ENCODE measurements at places on chromosomes 7 and 10.
A peak's percentile ranks its signal among the peaks of the same experiment; 100 is the strongest.

DNA sequence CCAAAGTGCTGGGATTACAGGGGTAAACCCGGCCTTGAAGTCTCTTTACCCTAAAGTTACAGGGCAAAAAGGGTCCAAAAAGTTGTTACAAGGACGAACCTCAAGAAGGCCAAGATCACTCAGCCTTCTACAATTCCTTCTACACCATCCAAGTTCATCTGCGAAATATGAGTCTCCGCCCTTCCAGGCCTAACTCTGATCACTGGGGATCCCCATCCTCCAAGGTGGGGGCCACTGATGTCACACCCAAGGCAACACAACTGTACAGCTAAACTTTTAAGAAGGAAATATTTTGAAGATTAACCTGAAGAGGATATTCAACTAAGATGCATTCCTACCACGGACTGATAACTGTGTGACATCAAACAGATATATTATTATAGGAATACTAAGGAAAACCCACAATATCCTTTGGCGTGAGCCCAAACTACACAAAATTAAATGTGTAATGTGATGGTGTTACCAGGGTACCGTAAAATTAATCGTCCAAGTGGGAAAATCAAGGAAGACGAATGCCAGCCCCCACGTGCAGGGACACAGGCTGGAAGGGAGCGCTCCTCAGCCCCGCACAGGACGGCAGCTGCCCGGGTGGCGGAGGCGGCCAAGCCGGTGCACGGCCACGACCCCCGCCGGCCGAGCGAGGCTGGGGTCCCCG lies 1.0 kb downstream of the PAXIP1 start:
- DNase-seq: no peak

- no peak for DNase-seq
Measured at GRCh38 chr10:62005281-62005680, 103.8 kb downstream of the ARID5B start.

DNA sequence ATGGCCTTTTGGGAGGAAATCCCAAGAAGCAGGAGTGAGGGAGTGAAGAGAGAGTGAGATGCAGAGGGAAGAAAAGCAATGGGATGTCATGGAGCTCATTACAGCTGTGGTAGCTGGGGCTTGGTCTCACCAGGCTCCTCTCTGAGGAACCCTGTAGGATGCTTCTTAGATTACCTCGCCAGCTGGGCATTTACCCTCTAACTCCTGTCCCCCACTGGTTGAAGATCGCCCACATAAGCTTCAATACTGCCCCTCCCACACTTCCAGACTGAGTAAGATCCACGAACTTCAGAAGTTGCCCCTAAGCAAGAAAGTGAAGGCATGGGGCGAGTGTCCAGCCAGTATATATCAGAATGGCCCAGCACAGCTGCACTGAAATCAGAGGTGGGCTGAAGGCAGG lies 58.1 kb upstream of the SLC35B4 start:
- DNase-seq: no peak

GRCh38 chr7:50754241-50754640 lies 28.5 kb downstream of the GRB10 start:
- no peak for DNase-seq

DNA sequence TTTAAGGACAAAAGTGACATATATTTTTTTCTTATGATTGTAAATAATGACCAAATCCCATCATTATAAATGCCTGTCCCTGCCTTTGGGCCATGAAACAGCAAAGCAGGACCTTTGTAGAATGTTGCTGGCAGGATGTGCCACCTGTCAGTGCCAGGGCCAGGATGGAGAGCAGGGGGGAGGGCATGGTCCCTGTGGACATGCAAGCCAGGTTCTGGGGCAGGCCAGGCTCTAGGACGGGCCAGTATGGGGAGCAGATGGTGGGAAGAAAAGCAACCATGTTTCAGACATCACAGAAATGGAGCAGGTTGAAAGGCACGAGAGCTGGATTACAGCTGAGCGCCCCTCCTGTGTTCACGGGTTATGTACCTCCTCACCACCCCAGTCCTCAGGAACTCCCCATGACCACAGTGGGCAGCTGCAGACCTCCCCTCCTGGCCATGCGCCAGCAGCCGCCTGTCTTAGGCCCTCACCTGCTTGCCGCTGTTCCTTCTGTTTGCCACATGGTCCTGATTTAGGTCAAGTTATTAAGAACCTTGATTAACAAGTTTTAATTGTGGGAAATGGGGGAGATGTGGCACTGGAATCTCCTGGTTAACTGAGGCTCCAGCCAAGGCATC lies 210.4 kb downstream of the PAXIP1 start:
- DNase-seq: no peak

DNA sequence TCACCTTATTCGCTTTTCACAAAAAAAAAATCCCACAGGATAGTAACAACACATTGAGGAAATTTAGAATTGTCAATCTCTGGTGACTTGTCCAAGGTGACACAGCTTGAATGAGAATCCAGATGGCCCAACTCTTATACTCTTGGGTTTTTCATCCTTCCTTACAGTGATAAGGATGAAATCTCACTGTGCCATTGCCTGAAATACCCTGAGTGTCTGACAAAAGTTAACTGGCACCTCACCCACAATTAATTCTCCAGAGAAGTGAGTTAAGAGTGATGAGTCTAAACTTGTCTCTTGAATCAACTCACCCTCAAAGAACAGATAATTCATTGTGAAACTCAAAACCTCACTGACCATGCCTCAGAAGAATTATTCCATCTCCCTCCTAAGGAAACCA lies 18.9 kb downstream of the CHRM2 start:
- no peak for DNase-seq

DNA sequence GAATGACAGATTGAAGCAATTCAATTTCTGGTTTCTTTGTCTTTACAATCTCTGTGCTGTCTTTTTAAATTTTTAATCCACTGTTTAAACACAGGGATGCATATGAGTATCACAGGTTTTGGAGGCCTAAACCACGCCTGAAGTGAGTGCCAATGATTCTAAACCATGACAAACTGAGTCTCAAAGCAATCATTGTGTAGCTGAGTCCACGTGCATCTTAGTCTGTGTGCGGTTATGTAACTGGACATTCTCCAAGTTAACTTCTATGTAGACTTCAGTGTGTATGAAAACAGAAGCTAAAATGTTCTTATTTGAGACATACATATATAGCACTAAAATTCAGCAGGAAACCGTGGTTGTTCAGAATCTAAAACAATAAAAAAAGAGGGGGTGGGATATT lies 79.3 kb upstream of the ST8SIA6 start:
- no peak for DNase-seq

GRCh38 chr10:92695679-92696605 lies 6.2 kb downstream of the HHEX start:
- no peak for DNase-seq

DNA sequence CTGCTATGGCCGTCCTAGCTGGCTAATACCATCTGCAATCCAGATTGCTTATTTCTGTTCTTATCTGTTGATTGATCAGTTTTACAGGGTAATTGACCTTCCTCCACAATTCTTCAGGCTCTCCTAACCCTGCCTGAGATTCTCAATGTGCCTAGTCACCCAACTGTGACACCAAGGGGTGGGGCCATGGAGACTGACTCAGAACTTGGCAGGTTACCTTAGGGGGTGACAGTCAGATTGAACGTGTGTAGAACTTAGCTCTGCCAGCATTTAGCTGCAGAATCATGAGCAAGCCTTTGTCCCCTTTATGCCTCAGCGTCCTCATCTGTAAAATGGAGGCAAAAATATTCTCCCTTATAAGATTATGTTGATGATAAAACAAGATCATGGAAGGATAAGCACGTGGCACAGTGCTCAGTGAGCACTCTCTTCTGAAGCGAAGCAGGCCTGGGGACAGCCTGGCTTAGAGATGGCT lies 19.1 kb upstream of the LEP start:
- no peak for DNase-seq

DNA sequence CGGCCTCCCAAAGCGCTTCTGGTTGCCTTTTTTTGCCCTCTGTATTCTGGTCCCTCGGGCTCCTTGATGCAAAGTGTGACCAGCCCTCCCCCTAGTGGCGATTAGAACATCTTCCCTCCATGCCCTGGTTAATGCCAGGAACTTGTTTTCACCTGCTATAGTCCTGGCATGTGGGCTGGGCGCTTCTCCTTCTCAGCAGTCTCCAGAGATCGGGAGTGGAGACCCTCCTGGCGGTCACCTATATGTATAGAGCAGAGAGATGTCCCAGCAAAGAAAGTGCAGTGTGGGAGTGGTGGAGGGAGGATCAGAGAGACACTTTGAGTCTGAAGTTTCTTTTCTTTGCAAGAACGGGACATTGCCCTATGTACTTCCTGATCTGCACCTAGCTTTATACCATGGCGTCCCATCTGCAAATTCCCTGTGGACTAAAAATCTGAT lies 264.1 kb downstream of the OTUD1 start:
- DNase-seq: peak; percentile 1

DNA sequence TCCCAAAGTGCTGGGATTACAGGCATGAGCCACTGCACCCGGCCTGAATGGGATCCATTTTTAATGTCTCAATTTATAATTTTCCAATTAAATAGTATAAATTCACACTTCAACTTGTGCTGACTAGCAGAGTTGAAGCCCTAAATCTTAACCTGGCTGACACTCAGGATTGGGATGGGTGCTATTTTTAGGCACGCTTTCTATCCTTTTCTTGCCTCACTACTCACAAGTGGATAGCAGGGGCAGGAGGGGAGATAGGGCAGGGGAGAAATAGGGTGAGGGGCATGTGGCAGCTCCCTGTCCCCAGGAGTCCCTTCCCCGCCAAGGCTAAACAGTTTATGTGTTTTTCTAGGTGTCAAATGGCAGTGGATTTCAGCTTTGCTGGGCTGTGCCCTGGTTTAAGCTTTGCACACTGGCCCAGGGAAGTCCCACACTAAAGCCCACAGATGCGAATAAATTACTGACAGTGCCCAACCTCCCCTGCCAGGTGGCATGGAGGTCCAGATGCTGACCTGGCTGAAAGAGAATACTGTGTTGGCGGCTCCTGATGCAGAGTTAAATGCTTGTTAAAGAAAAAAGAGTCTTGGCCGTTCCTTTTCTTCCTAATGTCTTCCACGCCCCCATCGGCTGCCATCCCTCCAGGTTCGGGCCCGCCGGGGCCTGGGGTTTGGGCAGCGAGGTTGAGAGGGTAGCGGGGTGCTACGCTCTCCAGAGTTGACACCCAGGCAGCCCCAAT lies 36.2 kb upstream of the EFCAB10 start:
- DNase-seq: no peak

DNA sequence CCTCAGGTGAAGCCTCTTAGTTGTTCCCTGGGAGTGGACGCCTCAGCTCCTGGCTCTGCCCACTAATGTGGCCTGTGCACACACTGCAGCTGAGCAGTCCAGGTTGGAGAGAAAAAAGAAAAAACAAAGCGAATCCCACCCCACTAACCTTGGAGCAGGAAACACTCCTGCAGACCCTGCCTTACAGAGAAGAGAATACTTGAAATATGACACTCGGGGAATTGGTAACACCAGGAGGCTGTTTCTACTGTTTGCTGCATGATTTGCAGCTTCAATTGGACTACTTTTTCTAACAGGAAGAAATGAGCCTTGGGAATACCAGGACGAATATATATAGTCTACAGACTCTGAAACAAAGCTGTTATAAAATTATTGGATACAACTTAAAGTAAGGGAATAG lies 22.2 kb downstream of the CDHR3 start:
- DNase-seq: no peak

DNA sequence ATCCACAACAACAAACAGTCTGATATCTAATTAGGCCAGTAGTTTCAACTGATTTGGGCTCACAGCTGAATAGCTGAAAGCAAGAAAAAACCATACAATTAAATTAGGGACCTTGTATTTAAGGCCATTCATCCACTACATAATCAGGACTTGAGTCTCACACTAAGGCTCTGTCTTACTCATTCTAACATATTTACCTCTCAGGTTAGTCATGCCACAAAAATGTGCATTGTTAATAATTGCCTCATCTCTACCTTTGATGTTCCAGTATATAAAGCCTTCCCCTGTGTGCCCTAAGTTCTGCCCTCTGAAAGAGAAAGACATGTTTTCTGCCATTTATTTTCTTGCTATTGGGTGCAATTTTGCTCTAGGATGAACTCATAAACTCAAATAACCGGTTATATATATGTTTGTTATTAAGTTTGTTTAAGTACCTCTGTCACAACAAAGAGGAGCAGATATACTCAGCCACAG lies 5.3 kb upstream of the C1GALT1 start:
- no peak for DNase-seq

- no peak for DNase-seq
Measured at GRCh38 chr7:75729851-75730274, 8.9 kb downstream of the HIP1 start.

DNA sequence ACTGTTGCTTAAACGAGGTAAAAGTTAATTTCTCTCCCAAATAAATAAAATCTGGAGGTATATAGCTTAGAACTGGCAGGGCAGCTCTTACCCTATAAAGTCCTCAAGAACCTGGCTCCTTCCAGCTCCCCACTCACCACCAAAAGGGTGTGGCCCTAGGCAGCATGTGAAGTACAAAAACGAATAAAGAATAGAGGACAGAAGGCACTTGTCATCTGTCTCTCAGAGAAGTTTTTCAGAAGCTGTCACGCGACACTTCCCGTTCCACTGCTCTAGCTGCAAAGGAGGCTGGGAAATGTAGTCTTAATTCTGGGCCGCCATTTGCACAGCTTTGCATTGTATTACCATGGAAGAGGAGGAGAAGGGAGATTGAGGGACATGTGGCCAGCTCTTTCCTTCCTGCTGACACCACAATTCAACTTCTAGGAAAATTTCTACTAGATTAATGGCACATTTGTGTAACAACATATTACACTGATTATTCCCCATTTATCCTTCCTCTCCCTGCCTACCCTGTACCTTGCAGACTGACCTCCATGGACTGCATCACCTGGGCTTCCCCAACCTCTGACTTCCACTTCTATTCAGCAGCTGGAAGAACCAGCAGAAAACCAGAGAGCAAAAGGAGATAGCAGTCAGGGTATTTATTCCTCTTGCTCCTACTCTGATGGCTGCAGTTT lies 62.2 kb downstream of the CCDC71L start:
- peak; percentile 19 for DNase-seq

DNA sequence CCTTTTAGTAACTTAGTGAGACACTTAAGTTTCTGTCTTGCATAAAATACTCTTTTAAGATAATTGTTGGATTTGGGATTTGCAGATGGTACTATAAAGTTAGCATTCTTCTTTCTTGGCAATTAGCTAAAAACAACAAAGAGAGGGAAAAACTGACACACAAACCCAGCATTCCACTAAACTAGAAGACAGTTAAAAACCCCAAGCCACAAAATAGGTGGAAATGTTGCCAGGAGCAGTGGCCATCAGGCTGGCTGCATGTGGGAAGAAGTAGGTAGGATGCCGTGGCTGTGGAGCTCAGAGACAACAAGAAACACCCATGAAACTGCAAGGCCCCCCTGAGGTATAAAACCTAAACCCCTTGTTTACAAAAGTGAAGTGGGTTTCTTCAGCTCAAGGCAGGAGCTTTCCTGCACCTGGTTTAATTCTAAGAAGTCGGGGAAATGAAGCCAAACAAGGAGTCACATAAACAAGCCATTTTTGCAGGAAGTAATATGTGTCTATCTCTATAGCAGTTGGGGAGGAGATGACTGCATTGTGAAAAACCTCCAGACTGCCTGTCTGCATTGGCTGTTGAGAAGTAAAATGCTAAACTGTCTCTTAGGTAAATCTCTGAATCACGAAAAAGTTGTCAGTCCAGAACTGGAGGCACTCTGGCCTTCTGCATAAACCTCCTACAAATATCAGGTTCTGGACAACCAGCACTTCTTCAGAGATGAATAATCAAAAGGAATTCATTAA lies 9.5 kb downstream of the RAB18 start:
- no peak for DNase-seq

Data from stimulated activated CD8-positive, alpha-beta memory T cell treated with anti-CD3 and anti-CD28 coated beads, Interleukin-15, amount 100 ng/mL, for 4 hours (primary cell).